ENCODE measurements at places on chromosomes 12 and 14. TPM values are rescaled to one million over a fixed set of nuclear protein-coding genes. Genes with fewer than 3 reads are reported as not detected.

The CFAP54 gene
- total RNA-seq, result 7.0 TPM

The PTGER2 gene
- total RNA-seq, result not detected

DNA sequence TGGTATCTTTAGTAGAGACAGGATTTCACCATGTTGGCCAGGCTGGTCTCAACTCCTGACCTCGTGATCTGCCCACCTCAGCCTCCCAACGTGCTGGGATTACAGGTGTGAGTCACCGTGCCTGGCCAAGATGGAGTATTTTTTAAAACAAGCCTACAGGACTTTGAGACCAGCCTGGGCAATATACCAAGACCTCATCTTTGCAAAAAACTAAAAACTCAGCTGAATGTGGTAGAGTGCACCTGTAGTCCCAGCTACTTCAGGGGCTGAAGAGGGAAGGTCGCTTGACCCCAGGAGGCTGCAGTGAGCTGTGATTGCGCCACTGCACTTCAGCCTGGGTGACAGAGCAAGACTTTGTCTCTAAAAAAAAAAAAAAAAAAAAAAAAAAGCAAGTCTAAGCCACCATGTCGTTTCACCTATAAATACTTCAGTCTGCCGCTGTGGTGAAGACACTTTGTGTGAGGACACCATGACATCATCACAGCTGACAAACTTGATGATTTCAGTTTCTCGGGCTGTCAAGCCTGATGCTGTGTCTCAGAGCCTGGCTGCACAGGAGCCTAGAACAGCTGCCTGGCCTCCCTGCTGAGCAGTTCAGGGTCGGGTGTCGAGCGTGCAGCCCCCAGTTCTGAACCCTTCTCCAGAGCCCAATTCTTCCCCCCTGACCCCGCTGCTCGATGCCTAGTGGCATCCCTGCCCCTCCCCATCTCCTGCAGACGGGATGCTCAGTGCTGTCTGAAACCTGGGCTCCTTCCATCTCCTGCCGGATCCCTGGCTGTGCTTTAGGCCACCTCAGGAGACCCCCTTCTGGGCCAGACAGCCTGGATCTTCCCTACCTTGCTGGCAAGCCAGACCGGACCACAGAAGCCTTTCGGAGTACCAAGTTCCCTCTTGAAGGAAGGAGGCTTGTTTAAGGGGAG is 119.2 kb upstream of the EVL start:
- DNase-seq, result no peak

The SPX gene
- 11.7 TPM for total RNA-seq

DNA sequence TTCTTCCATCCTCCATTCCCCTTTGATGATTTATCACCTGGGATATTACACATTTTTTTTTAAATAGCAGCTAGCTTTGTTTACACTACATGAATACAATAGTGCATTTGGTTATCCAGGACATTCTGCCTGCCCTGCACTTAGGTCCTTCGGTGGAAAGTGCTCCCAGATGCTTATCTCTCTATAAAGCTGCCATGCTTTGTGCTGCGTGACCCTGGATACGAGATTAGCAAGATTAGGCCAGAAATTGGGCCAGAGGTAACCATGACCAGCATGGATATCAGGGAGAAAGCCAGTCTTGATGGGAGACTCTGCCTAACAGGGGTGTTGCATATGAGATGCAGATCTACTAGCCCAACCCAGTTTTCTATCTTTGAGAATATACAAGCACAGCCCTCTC is 12.1 kb upstream of the KRT83 start:
- no peak for DNase-seq

GRCh38 chr12:55116152-55116551 is 10.1 kb upstream of the OR9K2 start:
- DNase-seq, result no peak

DNA sequence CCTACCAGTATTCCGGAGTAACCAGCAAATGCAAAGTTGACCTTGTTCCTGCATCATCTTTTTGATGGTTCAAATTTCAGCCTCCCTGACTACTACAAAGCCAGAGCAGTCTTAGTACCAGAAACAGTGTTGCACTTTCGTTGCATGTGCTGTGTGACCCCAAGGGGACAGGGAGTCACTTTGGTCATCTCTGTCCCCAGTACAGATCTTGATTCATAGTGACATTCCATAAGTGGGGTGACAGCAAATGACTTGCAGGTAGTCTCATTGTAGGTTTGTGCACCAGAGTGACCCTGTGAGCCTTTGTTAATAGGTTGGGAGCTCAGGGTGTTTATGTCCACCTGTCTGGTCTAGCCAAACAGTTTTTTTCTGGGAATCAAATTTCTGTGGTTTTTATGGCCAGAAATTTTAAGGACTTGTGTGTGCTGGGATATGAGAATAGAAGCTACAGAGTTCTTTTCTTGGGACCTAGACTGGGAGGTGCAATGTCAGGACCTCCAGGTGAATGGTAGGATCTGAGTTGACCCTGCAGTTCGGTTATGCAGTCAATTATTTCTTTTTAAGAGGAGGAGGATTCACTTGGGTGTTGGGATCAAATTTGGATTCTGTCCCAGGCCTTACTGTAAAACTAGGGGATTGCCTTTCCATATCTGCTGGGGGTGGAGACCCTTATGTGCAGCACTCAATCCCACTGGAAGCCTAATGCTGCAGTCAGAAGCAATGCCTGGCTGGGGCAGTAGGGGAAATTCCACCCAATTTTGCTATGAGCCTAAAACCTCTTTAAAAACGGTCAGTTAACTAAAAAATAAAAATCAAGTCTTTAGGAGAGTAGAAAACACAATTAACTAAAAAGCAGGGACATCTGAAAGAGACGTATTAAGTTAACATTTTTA is 10.1 kb downstream of the EIF5 start:
- no peak for DNase-seq

DNA sequence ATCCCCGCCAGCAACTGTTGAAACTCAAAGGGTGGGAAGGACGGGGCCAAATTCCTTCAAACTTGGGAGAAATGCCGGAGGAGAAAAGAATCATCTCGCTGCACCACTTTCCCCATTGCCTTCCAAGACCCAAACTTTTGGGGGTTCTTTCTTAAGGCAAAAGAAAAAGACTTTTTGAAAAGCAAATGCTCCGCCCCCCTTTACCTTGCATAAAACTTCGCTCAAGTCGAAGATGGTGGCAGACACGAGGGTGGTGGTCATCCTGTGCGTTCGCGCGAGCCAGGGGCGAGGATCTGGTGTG is 239 bp downstream of the ZFP36L1 start:
- DNase-seq, result no peak

- DNase-seq, result no peak
Measured at GRCh38 chr12:104090685-104091084, 26.4 kb downstream of the HCFC2 start.

The TPI1 gene
- total RNA-seq, result 551 TPM

GRCh38 chr14:97185186-97185585 is 388.0 kb downstream of the VRK1 start:
- no peak for DNase-seq

- DNase-seq, result no peak
Measured at GRCh38 chr12:87094356-87094755, 838.2 kb upstream of the MGAT4C start.

DNA sequence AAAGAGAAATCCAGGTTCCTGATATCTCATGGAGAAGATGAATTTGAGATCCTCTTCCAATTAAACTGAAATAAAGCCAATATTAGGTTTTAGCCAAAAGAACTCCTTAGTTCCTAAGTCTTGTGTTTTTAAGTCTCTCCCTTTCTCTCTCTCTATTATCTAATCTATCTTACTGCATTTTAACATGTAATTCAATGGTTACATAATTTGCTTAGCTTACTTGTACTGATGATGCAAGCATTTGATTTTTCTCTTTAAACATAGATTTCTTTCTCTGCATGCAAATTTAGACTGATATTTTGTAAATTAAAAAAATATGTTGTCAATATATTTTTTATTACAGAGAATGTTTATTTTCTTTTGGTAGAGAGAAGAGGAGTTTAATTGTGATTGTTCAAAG is 78.2 kb downstream of the MIPOL1 start:
- DNase-seq, result no peak

The BCL11B gene
- 12.4 TPM for total RNA-seq

The PMEL gene
- not detected for total RNA-seq

The IFI27 gene
- total RNA-seq, result 62.4 TPM

- DNase-seq, result no peak
Measured at GRCh38 chr12:13433768-13434167, 237.2 kb downstream of the EMP1 start.

DNA sequence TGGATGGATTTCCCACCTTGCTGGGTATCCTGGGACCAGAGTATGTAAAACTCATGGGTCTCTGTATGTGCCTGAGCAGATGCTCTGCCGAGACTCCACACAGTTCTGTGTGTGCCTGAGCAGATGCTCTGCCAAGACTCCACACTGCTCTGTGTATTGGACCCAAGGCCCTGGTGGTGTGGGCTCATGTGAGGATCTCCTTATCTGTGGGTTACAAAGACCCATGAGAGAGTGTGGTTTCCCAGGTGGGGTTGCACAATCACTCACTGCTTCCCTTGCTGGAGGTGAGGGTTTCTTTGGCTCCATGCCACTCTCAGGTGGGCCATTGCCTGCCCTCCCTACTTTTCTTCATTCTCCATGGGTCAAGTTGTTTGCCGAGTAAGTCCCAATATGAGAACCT is 141.5 kb downstream of the TBC1D30 start:
- DNase-seq, result no peak

DNA sequence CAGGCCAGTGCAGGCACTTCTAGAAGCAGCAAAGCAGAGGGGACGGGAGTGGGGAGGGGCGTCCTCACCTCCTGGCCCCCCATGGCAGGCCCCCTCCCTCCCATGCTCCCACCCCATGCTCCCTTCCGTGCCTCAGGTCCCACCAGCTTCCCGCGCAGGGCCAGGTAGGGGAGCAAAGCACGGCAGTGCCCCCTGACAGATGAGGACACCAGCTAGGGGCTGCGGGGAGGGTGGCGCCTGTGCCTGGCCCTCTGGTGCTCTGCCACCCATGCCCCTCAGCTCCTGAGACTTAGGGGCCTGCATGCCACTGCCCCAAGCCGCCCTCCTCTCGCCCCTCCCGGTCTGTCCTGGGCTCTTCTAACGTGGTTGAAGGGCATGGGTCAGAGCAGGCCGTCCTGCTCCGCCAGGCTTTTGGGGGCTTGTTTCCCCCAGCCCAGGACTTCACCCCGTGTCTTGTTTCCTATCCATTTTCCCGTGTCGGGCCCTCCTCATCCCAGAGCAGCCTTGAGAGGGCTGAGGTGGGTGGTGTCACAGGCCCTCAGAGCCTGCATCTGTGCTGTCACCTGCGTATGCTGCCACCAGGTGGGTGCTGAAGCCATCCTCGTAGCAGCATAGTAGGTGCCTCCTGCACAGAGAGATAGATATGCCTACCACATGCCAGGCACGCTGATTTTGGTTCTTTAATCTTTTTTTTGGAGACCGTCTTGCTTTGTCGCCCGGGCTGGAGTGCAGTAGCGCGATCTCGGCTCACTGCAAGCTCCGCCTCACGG is 10.2 kb downstream of the TRMT61A start:
- no peak for DNase-seq

GRCh38 chr12:14868916-14869506 is 16.6 kb downstream of the MGP start:
- no peak for DNase-seq

The ACSS3 gene
- total RNA-seq, result 16.6 TPM

The KLRF2 gene
- not detected for total RNA-seq

GRCh38 chr12:63387771-63388170 is 236.8 kb upstream of the AVPR1A start:
- no peak for DNase-seq

The BCL2L14 gene
- total RNA-seq, result not detected

GRCh38 chr14:60175255-60175902 is 10.2 kb upstream of the DHRS7 start:
- no peak for DNase-seq

GRCh38 chr12:50529345-50529744 is 24.6 kb downstream of the DIP2B start:
- no peak for DNase-seq

- no peak for DNase-seq
Measured at GRCh38 chr14:104370256-104370870, 209.2 kb upstream of the C14orf180 start.

- no peak for DNase-seq
Measured at GRCh38 chr12:29054858-29055663, 94.0 kb upstream of the FAR2 start.

GRCh38 chr14:75264036-75264435 is 14.6 kb upstream of the FOS start:
- DNase-seq, result no peak

DNA sequence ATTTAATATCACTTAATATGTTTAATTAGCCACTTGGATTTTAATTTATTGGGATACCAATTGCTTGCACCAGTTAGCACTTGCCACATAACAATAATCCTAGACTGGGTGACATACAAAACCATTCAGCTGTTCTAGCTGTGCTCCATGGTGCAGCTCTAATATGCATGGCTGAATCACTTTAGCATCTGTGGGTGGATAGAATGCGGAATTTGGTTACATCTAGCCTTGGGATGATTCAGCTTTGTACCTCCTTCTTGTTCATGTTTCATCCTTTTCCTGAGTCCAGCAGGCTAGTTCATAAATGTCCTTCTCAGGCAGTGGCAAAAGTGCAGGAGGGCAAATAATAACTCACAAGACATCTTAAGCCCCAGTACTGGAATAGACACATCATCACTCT is 1263.0 kb downstream of the LRFN5 start:
- no peak for DNase-seq

The RASSF9 gene
- 0.44 TPM for total RNA-seq

DNA sequence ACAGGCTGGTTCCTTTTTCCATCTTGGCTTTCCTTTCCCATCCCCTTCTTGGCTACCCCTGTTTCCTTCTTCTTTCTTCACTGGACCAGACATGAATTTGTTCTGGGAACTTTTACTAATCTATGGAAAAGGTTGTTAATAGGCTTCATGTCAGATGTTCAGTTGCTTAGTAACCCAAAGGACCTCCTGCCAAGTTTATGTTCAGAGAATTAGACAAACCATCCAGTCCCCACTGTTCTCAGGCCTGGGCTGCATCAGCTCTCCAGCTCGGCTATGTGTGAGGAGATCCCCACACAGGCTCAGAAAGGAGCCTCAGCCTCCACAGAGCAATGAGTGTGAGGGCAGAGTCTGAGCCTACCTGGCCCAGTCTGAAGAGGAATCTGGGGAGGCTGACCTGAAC is 78.0 kb downstream of the AKAP6 start:
- DNase-seq, result peak; percentile 29

DNA sequence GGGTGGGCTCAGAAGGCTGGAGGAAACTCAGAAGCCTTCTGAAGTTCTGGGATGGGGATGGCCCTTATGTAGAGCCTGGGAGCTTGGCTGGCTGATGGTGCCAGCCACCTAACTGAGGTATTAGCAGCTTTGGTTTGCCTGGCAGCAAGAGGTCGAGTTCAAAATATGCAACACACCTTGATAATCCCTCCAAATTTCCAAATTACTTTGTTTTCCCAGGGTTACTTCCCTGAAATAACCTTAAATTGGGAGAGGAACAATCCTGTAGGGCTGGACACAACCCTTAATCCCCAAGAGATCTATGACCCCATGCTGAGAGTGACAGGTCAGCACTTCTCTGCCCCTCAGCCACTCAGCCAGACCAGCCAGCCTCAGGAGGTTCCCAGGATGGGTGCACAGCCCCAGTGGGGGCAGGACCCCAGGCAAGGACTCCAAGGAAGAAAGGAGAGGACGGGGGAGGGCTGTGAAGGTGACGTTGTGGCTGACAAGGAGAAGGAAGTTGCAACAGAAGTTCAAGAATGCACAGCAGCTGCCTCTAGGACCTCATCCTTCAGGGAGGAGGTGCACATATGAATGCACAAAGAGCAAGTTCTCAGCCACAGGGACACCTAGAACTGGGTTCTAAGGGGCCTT is 18.6 kb upstream of the KRT77 start:
- DNase-seq, result no peak

The FAM186B gene
- total RNA-seq, result 0.30 TPM

GRCh38 chr14:27327095-27327494 is 729.3 kb upstream of the NOVA1 start:
- DNase-seq, result no peak

The C12orf54 gene
- 3.0 TPM for total RNA-seq
